ENCODE measurements at places on chromosomes 12 and 14. TPM values are rescaled to one million over a fixed set of nuclear protein-coding genes. Genes with fewer than 3 reads are reported as not detected.

- DNase-seq, result no peak
- no peak overlapping the region for H3K4me3 ChIP-seq
- no peak overlapping the region for H3K27ac ChIP-seq
These were observed 268.6 kb upstream of the PWP1 start for GRCh38 chr12:107417004-107417403.

GRCh38 chr14:91493169-91493568, 16.9 kb downstream of the PPP4R3A start:
- DNase-seq, result no peak
- H3K4me1 ChIP-seq, result peaks cover 82% of the 10 kb centered on the region
- H3K36me3 ChIP-seq, result no peaks in the 10 kb centered on the region
- no peak overlapping the region for H3K27ac ChIP-seq

GRCh38 chr14:22113401-22113800, 439.8 kb upstream of the OR4E1 start:
- peak overlapping the region; percentile 50 for H3K4me3 ChIP-seq
- H3K27ac ChIP-seq, result peak overlapping the region; percentile 85
- no peaks in the 10 kb centered on the region for H3K36me3 ChIP-seq
- no peaks in the 10 kb centered on the region for H3K27me3 ChIP-seq

Gene HELB
- 30.4 TPM for total RNA-seq

Gene SARNP
- total RNA-seq, result 43.9 TPM

- H3K27me3 ChIP-seq, result peaks cover 57% of the 10 kb centered on the region
- peak within 1 kb of the TSS; percentile 74 for H3K4me3 ChIP-seq
- H3K36me3 ChIP-seq, result peaks cover 3% of the 10 kb centered on the region
- peaks cover 9% of the 10 kb centered on the region for H3K4me1 ChIP-seq
- H3K27ac ChIP-seq, result no peak within 1 kb of the TSS
These were observed at the start of gene LRRK2 for GRCh38 chr12:40224439-40225291. Gene LRRK2 (plus strand): TSS chr12:40224997. CDS start chr12:40225132, 135 bp downstream.

DNA sequence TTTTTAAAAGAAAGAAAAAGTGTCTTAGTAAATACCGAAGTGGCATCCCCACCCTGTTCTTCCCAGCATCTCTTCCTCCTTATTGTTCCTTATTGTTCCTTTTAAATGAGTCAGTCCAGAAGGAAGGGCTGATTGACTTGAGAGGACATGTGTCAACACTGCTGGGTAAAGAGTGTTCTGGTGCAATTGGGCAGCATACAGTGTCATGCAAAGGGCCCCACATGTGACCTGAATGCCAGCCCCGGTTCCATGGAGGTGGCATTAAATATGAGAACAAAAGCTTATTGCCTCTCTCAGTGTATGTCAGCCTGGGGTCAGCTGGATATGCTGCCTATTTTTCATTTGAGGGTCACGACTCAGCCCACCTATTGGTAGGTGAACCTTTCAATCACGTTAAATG, 58.9 kb upstream of the RIC8B start:
- no peaks in the 10 kb centered on the region for H3K36me3 ChIP-seq
- no peaks in the 10 kb centered on the region for H3K4me1 ChIP-seq
- H3K27ac ChIP-seq, result no peak overlapping the region
- no peak for DNase-seq
- H3K4me3 ChIP-seq, result no peak overlapping the region

DNA sequence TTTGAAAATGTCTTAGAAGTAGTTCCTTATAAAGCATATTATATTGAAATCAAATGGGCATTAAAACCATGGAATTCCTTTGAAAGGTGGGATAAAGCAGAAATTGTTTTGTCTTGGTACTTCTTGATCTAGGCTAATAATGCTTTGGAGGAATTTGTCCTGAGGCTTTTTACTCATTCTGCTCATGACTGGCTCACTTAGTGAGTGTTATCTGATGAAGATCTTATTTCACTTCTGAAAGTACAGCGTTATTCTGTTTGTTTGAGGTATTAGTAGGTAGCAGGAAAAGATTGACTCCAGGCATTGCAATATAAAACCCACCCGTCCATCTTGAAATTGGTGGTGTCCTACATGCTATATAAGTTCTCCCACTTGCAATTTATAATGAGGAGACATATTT, 5.5 kb downstream of the C12orf71 start:
- H3K27ac ChIP-seq, result no peak overlapping the region
- DNase-seq, result no peak
- H3K27me3 ChIP-seq, result no peaks in the 10 kb centered on the region
- H3K36me3 ChIP-seq, result peaks cover 28% of the 10 kb centered on the region

Gene GLT1D1
- not detected for total RNA-seq

GRCh38 chr12:120598674-120599463, 17.7 kb upstream of the POP5 start:
- no peak overlapping the region for H3K27ac ChIP-seq
- H3K27me3 ChIP-seq, result peaks cover 10% of the 10 kb centered on the region

GRCh38 chr12:104634852-104635251, 178.1 kb downstream of the CHST11 start:
- no peaks in the 10 kb centered on the region for H3K27me3 ChIP-seq
- no peak overlapping the region for H3K4me3 ChIP-seq
- peaks cover 27% of the 10 kb centered on the region for H3K4me1 ChIP-seq
- no peak overlapping the region for H3K27ac ChIP-seq

DNA sequence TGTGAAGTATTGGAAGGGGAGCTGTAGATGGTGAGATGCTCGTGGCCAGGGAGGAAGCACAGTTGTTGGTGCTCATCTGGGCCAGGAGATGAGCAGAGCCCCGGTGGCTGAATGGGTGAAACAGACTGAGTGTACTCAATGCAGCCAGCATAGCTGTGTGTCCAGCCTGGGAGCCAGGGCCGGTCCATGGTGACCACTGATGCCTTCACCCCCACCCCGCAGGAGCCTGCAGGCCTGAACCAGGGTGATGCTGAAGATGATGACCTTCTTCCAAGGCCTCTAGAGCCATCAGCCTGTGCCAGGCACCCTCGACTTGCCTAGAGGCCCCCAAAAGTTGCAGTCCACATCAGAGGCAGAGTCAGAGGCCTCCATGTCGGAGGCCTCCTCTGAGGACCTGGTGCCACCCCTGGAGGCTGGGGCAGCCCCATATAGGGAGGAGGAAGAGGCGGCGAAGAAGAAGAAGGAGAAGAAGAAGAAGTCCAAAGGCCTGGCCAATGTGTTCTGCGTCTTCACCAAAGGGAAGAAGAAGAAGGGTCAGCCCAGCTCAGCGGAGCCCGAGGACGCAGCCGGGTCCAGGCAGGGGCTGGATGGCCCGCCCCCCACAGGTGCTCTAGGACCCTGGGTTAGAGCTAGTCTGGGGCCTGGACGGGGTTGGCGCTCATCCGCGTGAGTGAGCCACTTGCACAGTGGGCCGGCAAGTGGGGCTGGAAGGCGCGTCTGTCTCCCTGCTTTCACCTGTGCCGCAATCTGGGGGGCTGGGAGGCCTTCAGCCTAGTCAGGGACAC, 3.0 kb downstream of the TNFAIP2 start:
- peaks cover 7% of the 10 kb centered on the region for H3K4me1 ChIP-seq
- H3K27me3 ChIP-seq, result peaks cover 31% of the 10 kb centered on the region
- no peak overlapping the region for H3K27ac ChIP-seq

GRCh38 chr12:109264095-109264942, 44.8 kb downstream of the FOXN4 start:
- DNase-seq, result no peak
- H3K27ac ChIP-seq, result no peak overlapping the region
- H3K27me3 ChIP-seq, result no peaks in the 10 kb centered on the region
- H3K4me3 ChIP-seq, result no peak overlapping the region
- H3K36me3 ChIP-seq, result peaks cover 70% of the 10 kb centered on the region

DNA sequence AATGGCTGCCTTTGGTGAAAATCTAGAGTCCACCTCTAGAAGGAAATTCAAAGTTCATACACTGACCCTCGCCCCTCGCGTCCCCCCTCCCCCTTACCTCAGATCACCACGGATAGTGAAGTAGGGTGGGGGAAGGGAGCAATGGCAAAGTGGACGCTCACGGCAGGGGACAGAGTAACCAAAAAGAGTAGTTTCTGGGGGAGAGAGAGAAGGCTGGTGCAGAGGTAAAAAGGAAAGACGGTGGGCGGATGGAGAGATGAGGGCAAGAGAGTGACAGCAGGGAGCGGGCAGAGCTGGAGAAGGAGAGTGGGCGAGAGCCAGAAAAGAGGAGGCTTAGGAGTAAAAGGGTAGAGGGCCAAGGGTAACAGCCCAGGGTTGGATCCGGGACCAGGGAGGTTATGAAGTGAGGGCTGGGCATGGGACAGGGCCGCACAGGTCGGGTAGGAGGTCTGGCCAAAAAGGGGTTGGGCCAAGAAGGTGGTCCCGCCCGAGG, 423 bp downstream of the ALDH6A1 start:
- peaks cover 2% of the 10 kb centered on the region for H3K27me3 ChIP-seq
- H3K4me1 ChIP-seq, result peaks cover 20% of the 10 kb centered on the region
- peak overlapping the region; percentile 96 for H3K27ac ChIP-seq
- no peak for DNase-seq

DNA sequence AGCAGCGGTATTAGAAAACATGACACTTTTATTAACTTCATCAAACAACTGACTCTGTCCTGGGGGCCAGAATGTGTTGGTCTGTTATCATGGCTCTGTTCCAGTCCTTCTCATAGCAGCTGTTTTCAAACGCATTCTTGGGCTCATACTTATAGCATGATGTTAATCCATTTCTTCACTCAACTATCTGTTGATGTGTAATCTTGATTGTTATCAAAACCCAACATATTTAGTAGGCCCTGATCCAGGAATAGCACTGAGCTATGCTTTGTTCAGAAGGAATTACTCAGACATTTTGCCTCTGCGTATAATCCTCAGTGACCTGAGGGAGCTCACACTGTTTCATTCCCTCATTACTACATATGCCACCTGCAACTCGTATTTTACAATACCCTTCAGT, 315.9 kb downstream of the BMP4 start:
- no peak overlapping the region for H3K27ac ChIP-seq
- no peak for DNase-seq
- H3K4me1 ChIP-seq, result no peaks in the 10 kb centered on the region
- no peaks in the 10 kb centered on the region for H3K27me3 ChIP-seq
- no peak overlapping the region for H3K4me3 ChIP-seq
- H3K36me3 ChIP-seq, result no peaks in the 10 kb centered on the region

DNA sequence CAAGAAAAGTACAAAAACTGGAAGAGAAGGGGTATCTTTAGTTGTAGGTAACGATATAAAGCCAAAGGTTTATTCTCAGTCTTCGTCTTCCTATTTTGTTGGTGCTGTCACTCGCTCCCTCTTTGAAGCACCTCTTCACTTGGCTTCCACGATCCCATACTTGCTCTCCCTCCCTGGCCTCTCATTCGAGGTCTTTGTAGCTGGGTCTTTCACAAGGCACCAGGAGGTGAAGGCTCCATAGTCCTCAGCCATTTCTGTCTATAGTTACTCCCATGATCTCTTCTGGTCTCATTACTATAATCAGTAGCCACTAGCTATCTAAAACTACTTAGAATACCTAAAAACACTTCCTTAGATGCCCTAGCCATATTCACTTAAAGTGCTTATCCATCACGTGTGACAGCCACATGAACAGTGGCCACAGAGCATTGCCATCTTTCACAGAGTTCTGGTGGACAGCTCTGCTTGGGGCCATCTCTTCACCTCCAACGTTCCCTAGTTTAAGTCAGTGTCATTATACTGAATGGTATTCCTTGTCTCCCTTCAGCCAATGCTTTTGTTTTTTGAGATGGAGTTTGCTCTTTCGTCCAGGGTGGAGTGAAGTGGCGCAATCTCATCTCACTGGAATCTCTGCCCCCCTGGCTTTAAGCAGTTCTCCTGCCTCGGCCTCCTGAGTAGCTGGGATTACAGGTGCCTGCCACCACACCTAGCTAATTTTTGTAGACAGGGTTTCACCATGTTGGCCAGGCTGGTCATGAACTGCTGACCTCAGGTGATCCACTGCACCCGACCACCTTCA, 57.1 kb downstream of the ATP2A2 start:
- H3K4me3 ChIP-seq, result no peak overlapping the region
- no peaks in the 10 kb centered on the region for H3K27me3 ChIP-seq
- H3K36me3 ChIP-seq, result peaks cover 100% of the 10 kb centered on the region
- H3K4me1 ChIP-seq, result no peaks in the 10 kb centered on the region
- H3K27ac ChIP-seq, result peak overlapping the region; percentile 61
- DNase-seq, result no peak

- H3K27me3 ChIP-seq, result no peaks in the 10 kb centered on the region
- H3K4me1 ChIP-seq, result no peaks in the 10 kb centered on the region
- peaks cover 6% of the 10 kb centered on the region for H3K36me3 ChIP-seq
- no peak overlapping the region for H3K4me3 ChIP-seq
These were observed 7.9 kb upstream of the TINF2 start for GRCh38 chr14:24250354-24250753.

GRCh38 chr12:24173067-24173466, 223.6 kb upstream of the SOX5 start:
- DNase-seq, result no peak
- no peak overlapping the region for H3K4me3 ChIP-seq
- H3K27me3 ChIP-seq, result no peaks in the 10 kb centered on the region
- H3K36me3 ChIP-seq, result no peaks in the 10 kb centered on the region

Gene VRTN
- total RNA-seq, result not detected

Gene PTPN6
- 235 TPM for total RNA-seq

Gene PAH
- not detected for total RNA-seq

DNA sequence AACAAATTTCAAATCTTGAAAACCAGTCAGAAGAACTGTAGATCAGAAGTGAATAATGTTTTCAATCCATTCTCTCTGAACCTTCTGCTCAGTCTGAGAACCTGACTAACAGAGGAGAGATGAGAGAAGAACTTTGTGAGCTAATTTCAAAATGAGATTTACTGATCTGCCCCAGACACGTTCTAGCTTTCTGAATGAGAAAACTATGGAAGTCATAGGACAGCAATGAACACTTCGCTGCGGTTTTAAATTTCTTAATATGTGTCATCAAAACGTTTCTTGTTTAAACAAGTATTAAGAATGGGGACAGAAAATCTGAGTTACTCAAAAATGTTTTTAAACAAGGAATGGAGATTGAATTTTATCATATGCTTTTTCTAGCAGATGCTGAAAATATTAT, 66.6 kb upstream of the FAR2 start:
- H3K27me3 ChIP-seq, result no peaks in the 10 kb centered on the region
- no peaks in the 10 kb centered on the region for H3K4me1 ChIP-seq
- no peak overlapping the region for H3K4me3 ChIP-seq
- no peak overlapping the region for H3K27ac ChIP-seq

- peaks cover 2% of the 10 kb centered on the region for H3K36me3 ChIP-seq
- H3K4me1 ChIP-seq, result no peaks in the 10 kb centered on the region
- H3K27me3 ChIP-seq, result peaks cover 17% of the 10 kb centered on the region
- no peak for DNase-seq
- no peak overlapping the region for H3K27ac ChIP-seq
These were observed 388.5 kb downstream of the AACS start for GRCh38 chr12:125453751-125454150.

Gene ASCL1
- not detected for total RNA-seq

Gene CMA1
- total RNA-seq, result not detected

Gene SLC10A1
- not detected for total RNA-seq

GRCh38 chr12:12072064-12072760, 1.5 kb downstream of the BCL2L14 start:
- peak overlapping the region; percentile 9 for H3K27ac ChIP-seq
- H3K36me3 ChIP-seq, result no peaks in the 10 kb centered on the region
- H3K4me1 ChIP-seq, result peaks cover 17% of the 10 kb centered on the region

- H3K4me3 ChIP-seq, result no peak overlapping the region
- H3K36me3 ChIP-seq, result no peaks in the 10 kb centered on the region
- no peak for DNase-seq
- no peaks in the 10 kb centered on the region for H3K4me1 ChIP-seq
These were observed 32.0 kb downstream of the RTL1 start for GRCh38 chr14:100871234-100872186.
